ENCODE measurements at places on chromosomes 1 and 21. TPM values are rescaled to one million over a fixed set of nuclear protein-coding genes. Genes with fewer than 3 reads are reported as not detected.

GRCh38 chr21:43208561-43209332, 39.9 kb downstream of the CRYAA start:
- DNase-seq, result no peak

DNA sequence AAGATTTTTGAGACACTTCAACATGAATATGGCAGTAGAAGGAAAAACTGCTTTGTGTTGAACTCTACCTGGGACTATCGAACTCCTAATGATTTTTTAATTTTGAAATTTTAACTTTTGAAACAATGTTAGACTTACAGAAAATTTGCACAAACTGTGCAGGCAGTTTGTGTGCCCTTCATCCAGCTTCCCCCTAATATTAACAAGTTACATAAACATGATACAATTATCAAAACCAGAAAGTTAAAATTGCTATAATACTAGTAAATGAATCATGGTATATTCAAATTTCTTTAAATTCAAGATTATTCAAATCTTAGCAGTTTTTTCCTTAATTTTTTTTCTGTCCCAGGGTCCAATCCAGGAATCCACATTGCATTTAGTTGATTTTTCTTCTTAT, 278.9 kb downstream of the ADGRL2 start:
- DNase-seq, result no peak

DNA sequence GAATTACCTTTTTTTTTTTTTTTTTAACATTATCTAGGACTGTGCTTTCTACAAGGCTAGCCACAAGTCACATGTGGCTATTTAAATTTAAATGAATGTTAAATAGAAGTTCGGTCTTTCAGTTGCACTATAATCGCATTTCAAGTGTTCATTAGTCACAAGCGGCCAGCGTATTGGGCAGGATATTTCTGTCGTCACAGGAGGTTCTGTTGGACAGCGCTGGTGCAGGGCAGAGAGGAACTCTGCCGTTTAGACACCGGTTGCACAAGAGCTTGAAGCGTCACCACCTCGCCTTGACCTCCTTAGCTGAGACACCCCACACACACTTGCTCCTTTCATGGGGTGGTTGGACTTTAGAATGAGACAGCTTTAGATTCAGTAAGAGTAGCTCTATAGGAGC, 64.1 kb downstream of the BACE2 start:
- DNase-seq, result no peak

GRCh38 chr1:115654663-115655305, 13.0 kb downstream of the VANGL1 start:
- no peak for DNase-seq

DNA sequence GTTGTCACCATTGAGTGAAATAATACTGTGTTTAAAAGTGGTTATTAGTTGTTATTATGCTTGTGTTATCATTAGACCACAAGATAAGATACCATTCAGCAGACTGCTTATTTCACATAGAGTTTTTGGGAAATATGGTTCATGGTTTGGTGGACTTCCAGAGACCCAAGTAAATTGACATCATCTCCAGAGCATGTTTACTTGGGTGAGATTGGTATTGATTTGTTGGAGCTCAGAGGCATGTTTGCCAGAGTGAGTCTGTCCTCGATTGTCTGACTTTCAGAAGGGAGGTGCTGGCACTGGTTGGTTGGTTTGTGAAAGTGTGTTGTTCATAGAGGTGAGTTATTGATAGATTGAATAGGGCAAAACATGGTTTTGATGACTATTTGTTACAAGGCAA, 291.4 kb downstream of the TGFB2 start:
- DNase-seq, result no peak

- DNase-seq, result no peak
Measured at GRCh38 chr1:94951046-94951445, 24.1 kb upstream of the CNN3 start.

GRCh38 chr1:6241887-6242740, 1.9 kb upstream of the HES3 start:
- peak; percentile 62 for DNase-seq

DNA sequence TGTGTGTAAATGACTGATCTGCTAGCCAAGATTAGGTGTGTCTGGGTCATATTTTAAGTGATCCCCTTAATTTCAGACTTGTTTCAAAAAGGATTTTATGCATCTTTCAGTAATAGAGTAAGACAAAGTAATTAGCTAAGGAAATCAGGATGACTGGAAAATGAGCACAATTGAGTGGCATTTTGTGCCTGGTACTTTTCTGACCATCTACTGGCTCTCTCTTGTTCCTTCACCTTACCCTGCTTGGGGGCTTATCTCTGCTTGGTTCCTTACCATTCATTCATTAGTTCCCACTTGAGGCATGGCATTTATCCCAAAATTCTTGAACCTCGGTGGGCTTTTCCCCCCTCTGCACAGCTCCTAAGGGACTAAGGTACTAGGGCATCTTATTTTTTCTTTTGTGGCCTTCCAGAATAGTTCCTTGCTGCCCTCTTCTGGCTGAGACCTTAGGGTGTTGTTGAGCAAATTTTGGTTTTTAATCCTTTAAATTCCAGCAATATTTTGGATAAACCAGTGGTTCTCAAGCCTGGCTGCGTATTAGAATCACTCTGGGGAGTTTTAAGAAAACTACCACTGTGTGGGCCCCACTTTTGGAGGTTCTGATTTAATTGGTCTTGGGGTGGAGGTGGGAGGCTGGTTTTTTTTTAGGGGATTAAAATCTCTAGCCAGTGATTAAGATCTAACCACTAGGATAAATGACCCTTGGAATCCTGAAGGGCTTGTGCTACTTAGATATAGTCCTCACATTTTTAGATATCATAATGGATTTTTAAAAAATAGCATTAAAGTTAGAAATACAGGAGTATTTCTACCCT, 50.8 kb downstream of the HS2ST1 start:
- DNase-seq, result peak; percentile 26

GRCh38 chr1:65725064-65725463, 67.6 kb upstream of the PDE4B start:
- no peak for DNase-seq

- DNase-seq, result no peak
Measured at GRCh38 chr21:42271065-42271464, 44.1 kb downstream of the TFF3 start.

- no peak for DNase-seq
Measured at GRCh38 chr1:71267220-71267619, 186.4 kb upstream of the ZRANB2 start.

DNA sequence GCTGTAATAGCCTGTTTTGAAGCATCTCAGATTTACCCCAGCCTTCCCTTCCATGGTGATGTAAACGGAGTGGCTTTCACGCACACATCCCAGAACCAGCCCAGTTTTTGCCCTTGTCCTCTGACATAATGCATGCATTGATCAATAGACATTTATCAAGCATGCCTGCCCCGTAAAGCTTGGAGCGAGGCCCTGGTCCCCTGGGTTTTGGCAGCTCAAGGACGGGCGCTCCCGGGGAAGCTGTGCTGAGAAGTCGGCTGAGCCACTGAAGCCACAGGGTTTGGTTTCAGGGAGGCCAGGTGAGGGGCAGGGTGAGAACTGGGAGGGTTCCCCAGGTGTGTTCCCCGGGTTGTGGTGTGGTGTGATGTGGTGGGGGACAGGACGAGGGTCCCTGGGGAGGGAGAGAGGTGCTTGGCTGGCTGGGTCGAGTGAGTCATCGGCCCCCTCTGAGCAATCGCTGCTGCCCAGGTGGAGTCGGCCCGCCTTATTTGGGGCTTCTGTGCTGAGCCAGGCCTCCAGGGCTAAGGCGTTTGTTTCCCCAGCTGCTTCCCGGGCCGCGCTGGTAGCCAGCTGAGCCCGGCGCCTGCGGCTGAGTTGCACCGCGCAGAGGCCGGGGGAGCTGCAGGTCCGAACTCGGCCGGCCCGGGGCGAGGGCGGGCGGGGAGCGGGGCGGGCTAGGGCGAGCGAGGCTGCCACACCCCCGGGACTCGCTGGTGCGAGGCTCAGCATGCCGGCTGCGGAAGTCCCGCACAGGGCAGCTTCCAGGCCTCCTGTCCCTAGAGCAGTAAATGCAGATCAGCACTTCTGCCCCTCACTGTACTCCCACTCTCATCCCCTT, 23.6 kb downstream of the ATP2B4 start:
- DNase-seq, result peak; percentile 68

DNA sequence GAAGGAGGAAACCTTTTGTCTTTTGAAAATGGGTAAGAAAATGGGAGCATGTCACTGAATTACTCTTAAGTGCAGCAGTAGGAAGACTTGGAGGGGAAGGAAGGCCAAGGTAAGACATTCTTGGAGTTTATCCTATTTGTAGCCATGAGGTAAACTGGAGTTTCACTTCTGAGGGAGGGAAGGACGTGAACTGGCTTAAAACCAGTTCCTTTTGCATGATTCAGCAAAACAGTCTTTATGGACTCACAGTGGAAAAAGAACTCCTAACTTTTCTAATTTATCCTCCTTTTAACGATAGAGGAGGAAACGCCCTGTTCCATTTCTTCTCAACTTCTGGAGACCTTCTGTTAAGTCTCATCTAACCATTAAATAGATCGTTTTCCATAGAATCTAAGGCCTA, 2.5 kb downstream of the PRDX6 start:
- DNase-seq, result no peak

DNA sequence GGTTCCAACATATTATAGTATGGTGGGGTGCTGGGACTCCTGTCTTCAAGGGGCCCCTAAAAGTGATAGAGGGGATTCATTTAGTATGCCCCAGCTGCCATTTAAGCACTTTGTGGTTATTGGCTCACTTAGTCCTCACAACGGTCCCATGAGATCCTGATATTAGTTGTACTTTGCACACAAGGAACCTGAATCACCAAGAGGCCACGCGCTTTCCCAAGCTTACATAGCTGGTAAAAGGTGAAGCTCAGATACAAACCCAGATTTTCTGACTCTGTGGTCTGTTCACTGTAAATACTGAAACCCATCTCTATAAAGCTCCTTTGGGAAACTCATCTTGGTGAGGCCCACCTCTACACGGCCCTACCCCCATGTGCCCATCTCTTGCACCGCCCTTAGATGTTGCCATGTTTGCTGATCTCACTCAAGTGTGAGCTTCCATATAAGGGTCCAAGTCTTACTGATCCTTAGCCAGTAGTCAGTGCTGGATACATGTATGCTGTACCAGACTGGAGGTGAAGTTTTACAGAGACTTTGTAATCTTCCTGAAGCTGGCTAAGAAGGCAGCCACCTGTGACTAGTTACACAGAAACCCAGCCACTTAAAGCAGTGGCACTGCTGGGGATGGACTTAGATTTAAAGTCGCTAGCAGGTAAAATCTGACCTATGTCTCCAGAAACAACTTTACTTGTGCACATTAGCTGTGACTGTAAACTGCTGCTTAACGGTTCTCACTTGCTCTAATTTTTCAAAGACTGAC, 124.4 kb upstream of the HOOK1 start:
- no peak for DNase-seq

DNA sequence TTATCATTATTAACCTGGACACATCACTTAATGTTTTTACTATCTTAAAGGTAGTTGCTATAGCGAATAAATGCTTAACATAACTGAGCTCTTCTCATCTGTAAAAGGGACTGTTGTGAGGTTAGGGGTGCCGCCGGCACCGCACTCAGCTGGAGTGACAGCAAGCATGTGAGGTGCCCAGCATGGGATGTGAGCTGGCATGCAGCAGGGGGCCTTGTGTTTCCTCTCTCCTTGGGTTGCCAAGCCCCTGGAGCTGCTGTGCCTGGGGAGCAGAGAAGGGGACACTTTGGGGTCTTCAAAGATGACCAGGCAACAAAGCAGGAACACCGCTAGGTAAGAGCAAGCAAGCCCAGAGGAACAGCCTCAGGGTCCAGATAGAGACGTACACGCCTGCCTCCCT, 2.1 kb upstream of the ZC3H12A start:
- DNase-seq, result no peak

GRCh38 chr1:21149430-21149854, 27.3 kb downstream of the EIF4G3 start:
- peak; percentile 70 for DNase-seq

DNA sequence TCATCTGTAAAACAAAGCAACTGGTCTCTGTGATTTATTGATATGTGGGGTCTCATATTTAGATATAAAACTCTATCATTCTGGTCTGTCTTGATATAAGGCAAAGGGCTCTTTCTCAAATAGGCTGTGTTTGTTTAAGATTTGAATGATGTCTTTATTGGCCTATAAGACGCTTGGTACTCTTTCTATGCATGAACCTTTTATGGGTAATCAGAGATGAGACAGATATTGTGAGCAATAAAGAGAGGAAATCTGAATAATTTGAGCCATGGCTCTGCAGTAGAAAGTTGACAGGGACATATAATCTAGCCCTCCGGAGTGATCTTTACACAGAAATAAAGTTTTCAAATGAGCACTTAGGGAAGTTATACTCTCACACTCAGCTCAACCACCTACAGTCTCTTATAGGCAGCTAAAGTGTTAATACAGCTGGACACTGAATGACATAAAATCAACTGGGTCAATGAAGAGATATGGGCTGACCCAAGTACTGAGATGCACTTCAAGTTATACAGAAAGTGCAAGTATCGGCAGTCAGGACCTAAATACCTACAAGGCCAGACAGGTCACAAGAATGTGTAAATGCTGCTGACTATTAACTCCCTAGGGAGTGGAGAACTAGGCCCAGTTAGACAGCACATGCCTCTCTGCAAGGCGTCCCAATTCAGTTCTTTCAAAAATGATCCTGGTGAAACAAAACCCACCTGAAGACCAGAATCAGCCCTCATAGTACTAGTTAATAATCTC, 111.0 kb downstream of the PTPN14 start:
- no peak for DNase-seq

DNA sequence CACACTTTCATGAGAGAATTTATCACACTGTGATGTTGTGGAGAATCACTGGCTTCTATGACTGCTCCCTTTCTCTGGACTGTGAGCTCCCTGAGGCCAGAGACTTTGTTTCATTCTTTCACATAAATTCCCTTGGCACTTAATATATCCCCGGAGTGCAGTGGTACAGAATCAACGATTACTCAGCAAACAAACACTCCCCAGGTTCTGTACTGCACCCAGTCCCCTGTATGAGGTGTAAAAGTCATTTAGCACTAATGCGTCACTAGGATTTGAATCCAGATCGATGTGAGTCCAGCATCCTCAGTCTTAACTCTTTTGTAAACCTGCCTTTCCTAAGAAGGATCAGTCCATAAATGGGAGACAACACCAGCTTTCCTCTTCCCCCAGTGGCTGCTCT, 6.8 kb upstream of the UTP25 start:
- DNase-seq, result no peak

DNA sequence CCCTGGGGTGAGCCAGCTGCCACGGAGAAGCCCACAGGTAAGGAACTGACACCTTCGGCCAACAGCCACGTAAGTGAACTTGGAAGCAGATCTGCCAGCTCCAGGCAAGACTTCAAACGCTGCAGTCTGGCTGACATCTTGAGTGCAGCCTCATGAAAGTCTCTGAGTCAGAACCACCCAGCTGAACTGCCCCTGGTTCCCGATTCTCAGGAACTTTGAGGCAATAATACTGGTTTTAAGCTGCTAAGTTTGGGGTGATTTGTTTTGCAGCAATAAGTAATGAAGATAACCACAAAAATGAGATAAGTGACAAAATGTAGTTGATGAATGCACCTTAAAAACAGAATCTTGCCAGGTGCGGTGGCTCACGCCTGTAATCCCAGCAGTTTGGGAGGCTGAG, 48.5 kb downstream of the MAP3K7CL start:
- DNase-seq, result no peak

- no peak for DNase-seq
Measured at GRCh38 chr1:3522564-3523265, 68.2 kb downstream of the ARHGEF16 start.

Gene IVL
- total RNA-seq, result 7.7 TPM

Gene KCNJ9
- total RNA-seq, result not detected

Gene IRF6
- total RNA-seq, result 19.4 TPM

Gene BTBD8
- total RNA-seq, result 8.1 TPM

Gene SEMA6C
- 83.6 TPM for total RNA-seq

Gene MAP3K21
- total RNA-seq, result 1.4 TPM

Gene DIRAS3
- total RNA-seq, result 10.3 TPM

Gene CDK18
- 7.7 TPM for total RNA-seq

Gene DYNLT4
- total RNA-seq, result not detected

Gene ASTN1
- total RNA-seq, result 5.0 TPM

Gene WNT9A
- 14.6 TPM for total RNA-seq

Data from tongue (tissue), 3 donors.